ENCODE measurements at places on chromosomes 7 and 10.

DNA sequence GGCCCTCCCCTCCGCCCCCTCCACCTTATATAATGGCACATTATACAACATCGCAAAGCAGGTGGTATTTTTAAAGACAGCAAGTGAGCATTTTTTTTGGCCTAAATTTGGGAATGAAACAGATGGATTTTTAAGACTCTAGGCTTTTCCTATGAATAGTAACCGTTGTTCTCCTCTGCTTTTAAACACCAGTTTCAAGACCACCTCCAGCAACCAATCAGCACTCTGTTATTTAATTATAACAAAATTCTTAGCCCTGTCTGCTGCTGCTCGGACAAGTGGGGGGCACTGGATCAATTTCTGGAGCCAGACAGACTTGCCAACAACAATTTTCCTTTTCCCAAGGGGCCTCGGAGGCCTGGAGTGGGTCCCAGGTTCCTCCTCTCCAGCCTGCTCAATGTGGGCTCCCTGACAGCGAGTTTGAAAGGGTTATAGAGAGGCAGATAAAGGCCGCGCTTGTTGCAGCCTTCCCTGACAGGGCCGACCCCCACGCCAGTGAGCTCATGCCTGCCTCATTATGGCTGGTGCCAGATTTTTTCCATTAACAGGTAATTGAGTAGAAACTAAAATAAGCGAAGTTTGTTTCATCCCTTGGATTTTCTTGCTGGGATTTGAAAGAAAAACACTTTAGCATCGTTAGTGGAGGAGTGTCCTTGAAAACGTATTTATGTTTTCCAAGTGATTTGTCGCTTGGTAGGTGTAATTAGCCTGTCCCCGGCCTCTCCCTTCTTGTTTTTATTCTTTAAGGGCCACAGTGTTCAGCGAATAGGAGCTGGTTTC lies 227.3 kb downstream of the TCF7L2 start:
- DNase-seq: no peak

- DNase-seq: no peak
These were observed 18.8 kb upstream of the MINDY3 start for GRCh38 chr10:15879058-15879457.

DNA sequence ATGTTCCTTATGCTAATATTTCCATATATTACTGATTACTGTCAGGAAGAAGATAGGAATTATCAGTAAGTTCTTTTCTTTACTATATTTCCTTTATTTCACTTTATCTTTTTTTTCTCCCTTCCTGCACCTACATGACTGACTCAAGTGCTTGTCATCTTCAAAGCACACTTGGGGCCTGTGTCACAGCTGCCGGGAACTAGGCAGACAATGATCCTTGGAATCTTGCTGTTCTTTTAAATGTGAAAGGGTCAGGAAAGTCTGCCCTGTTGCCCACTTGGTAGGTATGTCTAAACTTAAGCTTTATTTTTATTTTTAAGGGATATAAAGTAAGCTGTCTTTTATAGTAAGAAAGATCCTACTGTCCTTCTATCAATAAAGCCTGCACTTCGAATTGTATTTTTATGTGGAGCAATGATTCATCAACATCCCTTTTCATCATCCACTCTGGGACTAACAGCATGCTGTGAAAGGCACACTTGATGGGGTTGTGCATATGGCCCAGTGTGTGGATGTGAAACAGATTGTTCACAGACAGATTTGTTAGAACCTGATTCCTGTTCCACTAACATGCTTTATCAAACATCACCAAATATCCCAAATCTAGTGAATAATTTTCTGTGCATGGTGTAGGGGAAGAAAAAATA lies 556.9 kb downstream of the DNAJB9 start:
- DNase-seq: no peak

- DNase-seq: no peak
These were observed 46.3 kb downstream of the MTPN start for GRCh38 chr7:135930565-135931461.

- DNase-seq: no peak
These were observed 150.7 kb downstream of the BTAF1 start for GRCh38 chr10:92074126-92074887.

DNA sequence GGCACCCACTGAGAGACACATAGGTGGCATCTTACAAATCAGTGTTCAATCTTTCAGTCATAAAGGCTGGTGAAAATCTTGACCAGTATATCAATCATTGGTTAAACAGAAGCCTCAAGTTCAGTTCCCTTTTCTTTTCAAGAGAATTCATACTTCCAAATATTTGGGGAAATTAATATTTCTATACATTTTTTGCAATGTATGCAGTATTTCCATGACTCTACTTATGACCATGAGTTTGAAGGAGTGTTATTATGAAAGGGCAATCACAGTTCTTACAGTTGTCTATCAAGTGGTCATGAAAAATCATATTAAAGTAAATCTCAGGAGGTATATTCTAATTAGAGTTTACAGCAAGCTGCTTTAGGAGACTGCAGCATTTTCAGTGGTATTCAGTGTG lies 724.0 kb downstream of the ANKRD7 start:
- no peak for DNase-seq

All from large intestine (tissue), 12 donors.